Naive B cell (primary cell): ENCODE measurements at places on chromosomes 5 and 9.

- DNase-seq = no peak
Measured at GRCh38 chr5:118984602-118985001, 3.7 kb downstream of the DTWD2 start.

GRCh38 chr9:23596913-23597634 is 229.0 kb downstream of the ELAVL2 start:
- DNase-seq = no peak

- no peak for DNase-seq
Measured at GRCh38 chr9:136740971-136741882, 1.5 kb downstream of the LCN10 start.

DNA sequence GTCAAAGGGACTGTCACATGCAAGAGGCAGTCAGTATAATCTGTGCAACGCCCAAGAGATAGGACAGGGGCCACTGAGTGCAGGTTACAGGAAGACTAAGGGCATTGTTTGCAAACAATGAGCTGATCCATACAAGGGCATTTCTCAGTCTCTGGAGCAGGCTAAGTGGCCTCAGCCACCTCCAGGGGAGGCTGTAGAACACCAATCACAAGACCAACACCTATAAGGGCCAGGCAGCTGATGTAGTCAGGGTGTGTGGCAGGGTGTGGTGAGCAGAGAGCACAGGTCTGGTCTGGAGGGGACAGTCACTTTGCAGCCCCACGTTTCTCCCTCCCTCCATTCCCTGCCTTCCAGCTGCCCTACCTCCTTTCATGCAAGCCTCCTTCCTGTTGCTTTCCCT is 83.2 kb upstream of the ADRA1B start:
- no peak for DNase-seq

DNA sequence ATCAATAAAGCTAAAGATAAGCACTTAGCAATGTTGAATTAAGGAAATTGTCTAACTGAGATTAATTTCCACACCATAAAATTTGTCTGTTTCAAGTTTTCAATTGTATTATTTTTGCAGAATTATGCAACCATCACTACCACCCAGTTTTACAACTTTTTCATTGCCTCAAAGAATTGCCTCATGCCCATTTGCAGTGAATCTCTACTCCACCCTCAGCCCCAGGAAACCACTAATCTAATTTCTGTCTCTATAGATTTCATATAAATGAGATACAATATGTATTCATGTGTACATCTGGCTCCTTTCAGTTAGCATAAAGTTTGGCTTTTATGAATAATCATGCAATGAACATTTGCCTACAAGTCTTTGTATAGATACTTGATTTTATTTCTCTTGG is 72.9 kb downstream of the PTCD2 start:
- no peak for DNase-seq

DNA sequence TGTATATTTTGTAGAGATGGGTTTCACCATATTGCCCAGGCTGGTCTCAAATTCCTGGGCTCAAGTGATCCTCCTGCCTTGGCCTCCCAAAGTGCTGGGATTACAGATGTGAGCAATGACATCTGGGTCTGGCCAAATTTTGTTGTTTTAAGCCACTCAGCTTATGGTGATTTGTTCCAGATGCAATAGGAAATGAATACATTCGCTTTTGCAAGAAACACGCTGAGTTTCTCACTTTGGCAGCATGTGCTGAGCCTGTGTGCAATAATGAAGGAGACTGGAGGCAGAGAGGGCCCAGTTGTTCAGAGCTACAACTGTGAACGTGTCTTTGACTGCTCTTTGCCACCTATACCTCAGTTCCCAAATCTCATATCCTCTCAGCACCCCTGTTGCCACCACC is 56.4 kb downstream of the KIF4B start:
- DNase-seq = no peak

DNA sequence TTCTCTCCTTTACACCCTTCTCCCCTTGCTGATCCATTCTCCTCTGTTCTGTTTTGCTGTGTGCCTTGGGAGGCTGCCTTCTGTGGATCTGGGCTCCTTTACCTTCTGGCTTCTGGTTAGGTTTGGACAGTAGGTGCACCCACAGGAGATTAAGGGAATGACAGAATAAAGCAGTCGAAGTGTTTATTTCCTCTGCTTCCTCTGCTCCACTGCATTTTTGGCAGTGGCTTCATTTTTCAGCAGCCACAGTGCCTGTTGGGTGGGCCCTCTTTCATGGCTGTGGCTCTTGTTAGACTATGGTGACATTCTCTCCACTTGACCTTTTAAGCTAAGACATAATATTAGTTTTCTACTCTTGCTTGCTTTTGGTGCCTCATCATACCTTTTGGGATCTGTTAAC is 144.1 kb downstream of the CCDC171 start:
- no peak for DNase-seq

GRCh38 chr5:21686706-21687105 is 1166.4 kb downstream of the CDH12 start:
- no peak for DNase-seq

GRCh38 chr5:76615759-76616158 is 7.4 kb downstream of the F2RL2 start:
- no peak for DNase-seq

DNA sequence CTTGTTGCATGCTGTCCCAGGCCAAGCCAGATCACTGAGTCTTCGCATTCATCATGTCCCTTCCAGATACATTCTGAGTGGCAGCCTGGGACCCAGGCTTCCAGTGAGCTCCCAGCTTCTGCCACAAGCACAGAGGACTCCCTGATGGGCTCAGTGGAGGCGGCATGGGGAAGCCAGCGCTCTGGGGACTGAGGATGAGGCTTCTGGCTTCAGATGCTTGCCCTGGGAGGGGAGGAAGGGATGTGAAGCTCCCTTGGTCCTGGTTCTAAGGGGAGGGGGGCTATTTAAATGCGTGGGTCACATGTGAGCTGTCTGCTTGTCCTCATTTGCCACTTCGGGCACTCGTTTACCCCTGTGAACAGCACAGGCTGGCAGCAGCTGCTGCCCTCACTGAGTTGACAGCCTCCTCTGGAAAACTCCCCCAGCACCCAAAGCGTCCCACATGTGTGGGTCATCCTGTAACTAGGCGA is 174.0 kb downstream of the NR3C1 start:
- no peak for DNase-seq

- DNase-seq = no peak
Measured at GRCh38 chr9:22790329-22790728, 343.7 kb downstream of the DMRTA1 start.

DNA sequence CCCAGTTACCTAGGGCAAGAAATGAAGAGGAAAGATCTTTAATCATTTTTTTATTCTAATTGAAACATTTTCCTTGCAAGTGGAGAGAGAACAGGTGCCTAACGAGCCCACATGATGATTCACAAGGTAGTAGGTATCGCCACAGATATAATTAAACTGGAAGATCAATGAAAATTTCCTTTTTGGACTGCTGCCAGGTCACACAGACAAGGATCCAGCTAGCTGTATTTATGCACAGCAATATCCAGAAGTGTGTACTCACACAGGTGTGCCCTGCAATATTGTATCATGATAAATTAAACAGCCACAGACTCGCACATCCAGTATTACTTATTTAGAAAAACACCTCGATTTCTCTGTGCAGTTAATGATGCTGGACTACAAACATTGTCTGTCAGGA is 294.0 kb upstream of the SMARCA2 start:
- no peak for DNase-seq

DNA sequence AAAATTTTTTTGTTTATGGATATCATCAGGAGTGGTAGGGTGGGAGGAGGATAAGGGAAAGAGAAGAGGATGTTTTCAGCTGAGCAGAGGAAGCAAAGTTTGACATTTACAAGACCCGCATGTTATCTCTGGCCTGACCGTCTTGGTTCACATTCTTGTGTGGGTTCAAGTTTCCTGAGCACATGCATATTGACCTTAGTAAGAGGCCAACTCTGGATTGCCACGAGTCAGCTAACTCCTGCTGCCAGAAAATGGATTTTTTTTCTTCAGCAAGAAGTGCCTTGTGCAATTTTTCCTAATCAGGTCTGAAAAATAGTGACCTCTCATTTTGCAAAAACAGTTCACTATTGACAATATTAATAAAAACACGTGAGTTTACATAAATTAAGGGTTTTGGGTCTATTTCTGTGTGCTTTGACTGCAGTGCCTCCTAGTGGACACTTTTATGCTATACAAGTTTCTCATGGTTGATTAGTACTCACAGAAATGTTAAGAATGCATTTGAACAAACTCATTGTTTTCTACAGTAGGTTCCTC is 27.1 kb upstream of the BASP1 start:
- DNase-seq = peak; percentile 14

GRCh38 chr5:12861886-12862654 is 957.8 kb upstream of the CTNND2 start:
- no peak for DNase-seq

- peak; percentile 5 for DNase-seq
Measured at GRCh38 chr9:127166111-127166510, 43.7 kb upstream of the ANGPTL2 start.

DNA sequence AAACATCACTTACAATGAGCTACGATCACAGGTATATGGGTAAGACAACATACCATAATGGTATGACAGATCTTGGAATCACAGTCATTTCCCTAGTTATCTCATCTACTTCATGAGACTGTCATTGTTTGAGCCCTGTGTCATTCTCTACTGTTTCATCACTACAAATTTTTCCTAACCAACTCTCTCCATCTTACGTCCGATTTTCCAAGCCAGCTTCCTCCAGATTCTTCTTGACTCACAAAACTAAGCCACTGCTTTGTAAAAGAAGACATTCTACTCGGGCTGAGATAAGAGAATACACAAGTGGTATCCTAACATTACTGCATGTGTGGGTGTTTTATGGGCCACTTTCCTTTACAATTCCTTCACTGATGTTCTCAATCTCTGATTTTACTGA is 49.6 kb downstream of the SERINC5 start:
- DNase-seq = no peak

DNA sequence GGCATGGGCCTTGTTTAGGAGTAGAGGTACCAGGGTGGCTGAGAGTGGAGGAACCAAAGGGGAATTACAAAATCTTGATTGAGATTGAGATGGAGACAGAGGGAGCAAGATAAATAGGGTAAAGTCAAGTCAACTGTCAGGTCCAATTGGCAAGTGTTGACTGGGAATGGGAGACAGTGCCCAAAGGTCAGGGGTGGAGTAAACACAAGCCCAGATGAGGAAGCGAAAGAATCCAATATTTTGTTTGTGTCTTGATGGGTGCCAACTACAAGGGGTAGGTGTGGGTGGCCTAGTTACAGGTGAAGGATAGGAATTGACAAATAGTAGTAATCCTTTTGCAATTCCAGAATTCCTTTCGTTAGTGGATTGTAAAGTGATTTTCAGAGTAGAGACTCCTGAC is 75.1 kb upstream of the AGXT2 start:
- DNase-seq = no peak

- DNase-seq = no peak
Measured at GRCh38 chr5:135450952-135451351, 1.2 kb downstream of the TIFAB start.

DNA sequence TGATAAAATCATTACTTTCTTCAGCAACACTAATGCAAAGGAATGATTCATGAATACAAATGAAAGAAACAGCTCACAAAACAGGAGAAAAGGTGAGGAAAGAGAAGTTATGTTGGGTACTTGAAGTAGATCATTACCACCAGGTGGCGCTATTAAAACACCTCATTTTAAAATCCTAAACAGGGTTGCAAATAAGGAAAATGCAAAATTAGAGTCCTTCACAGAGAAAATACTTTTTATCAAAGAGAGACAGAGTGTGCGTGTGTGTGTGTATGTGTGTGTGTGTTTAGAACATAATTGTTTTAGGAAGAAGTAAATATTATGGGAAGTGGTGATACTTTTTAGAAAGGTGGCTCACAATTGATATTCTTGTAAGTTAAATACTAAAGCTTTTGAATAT is 49.5 kb upstream of the CD180 start:
- peak; percentile 54 for DNase-seq

DNA sequence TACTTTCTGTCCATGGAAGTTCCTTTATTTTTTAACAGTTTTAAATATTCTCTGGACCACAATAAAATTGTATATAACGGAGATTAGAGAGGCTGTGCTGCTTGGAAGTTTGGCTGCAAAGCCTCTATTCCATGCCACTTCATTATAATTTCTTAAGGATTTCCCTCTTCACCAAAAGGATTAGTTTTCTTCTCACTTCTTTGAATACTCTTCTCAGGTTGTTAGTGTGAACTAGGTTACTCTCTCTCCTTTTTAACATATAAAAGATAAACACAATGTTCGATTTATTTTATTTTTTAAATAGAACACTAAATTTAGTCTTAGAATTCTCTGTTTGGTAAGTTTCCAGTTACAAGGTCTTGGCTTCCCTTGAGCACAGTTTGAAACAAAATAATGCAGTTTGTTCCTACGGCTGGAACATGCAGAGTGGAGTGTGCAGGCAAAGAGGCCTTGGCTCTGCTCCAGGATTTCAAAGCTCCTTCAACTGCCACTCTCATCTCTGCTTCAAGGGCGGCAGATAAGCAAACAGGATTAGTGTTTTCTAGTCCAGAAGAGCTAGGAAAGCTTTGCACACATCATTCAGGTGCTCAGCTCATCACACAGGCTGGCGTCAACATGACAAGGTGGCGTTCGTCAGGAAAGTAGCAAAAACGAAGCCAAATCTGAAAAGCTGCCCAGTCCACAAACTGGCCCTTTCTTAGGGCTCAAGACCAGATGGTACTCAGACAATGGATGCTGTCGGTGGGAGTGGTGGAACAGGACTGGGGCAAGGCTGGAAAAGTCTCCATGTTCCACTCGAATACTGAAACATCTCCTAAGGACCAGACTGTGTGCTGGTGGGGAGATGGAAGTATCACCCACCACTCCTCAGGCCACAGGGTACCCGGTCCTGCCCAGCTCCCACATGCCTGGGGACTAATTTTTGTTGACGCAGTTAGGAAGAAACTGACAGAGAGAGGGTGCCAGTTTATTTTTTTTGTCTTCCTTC is 286.6 kb downstream of the CRB2 start:
- DNase-seq = no peak

- peak; percentile 54 for DNase-seq
Measured at GRCh38 chr5:176619203-176619568, 9.2 kb upstream of the GPRIN1 start.

- DNase-seq = no peak
Measured at GRCh38 chr5:178902849-178903248, 7.1 kb downstream of the ZFP2 start.

- DNase-seq = peak; percentile 12
Measured at GRCh38 chr5:35003018-35003957, 44.5 kb downstream of the AGXT2 start.

DNA sequence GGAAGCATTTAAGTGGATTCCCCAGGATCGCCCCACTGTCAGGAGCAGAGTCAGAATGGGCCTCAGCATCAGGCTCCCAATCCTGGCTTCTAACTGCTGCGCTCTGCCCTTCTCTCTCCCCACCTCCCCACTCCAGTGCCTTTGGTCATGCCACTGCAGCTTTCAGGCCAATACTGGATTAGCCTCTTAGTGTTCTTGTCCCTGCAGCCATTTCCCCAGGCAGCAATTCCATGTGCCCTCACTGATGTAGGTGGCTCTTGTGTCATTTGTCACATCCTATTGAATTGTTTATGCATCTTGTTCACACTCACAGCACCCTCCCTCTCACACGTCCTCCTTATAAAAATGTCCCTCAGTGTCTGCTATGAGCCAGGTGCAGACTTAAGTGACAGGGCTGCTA is 544.2 kb upstream of the DAP start:
- DNase-seq = no peak

GRCh38 chr9:17064558-17064957 is 70.3 kb upstream of the CNTLN start:
- no peak for DNase-seq

GRCh38 chr5:76294573-76294972 is 108.5 kb upstream of the IQGAP2 start:
- DNase-seq = no peak

- no peak for DNase-seq
Measured at GRCh38 chr5:171850324-171850947, 64.8 kb downstream of the SMIM23 start.

- no peak for DNase-seq
Measured at GRCh38 chr5:14739981-14740380, 75.5 kb downstream of the OTULIN start.
